ENCODE measurements at places on chromosomes 13 and 19. TPM values are rescaled to one million over a fixed set of nuclear protein-coding genes. Genes with fewer than 3 reads are reported as not detected.

DNA sequence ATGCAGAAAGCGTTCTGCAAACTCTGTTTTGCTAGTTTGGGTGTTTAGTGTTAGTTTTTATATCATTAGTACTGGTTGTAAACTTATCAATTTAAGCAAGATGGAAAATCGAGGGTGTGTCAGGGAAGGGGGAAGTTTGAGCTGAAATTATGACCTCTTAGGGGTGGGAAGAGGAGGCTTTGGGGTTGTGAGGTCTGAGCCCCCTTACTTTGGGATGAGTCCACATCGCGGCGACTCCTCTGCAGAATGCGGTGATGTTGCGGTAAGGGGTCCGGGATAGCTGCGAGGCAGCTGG is 743 bp upstream of the NDUFS7 start:
- H3K27ac ChIP-seq, result no peak overlapping the region
- no peak for DNase-seq
- no peak overlapping the region for H3K4me3 ChIP-seq
- peaks cover 3% of the 10 kb centered on the region for H3K4me1 ChIP-seq

- H3K27ac ChIP-seq, result no peak overlapping the region
- H3K27me3 ChIP-seq, result peaks cover 5% of the 10 kb centered on the region
- H3K4me1 ChIP-seq, result no peaks in the 10 kb centered on the region
- no peak for DNase-seq
Observed at GRCh38 chr19:40217027-40217810, 965 bp downstream of the TTC9B start.

DNA sequence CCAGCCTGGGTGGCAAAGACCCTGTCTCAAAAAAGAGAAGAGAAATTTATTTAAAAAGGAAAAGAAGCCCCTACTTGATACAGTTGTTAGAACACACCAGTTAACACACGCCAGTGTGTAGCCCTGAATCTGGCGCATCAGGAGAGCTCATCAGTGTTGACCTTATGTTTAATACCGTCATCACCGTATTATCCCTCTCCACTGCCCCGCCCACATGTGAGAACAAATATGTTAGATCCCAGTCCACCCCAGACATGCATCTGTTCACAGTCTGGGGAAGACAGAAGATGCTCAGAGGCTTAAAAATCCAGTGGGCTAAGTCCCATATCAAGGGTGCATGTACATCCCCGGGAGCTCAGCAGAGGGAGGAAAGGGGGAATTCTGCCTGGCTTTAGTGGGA is 155.2 kb downstream of the DPF1 start:
- no peak overlapping the region for H3K4me3 ChIP-seq
- H3K36me3 ChIP-seq, result no peaks in the 10 kb centered on the region
- no peak overlapping the region for H3K27ac ChIP-seq
- DNase-seq, result no peak
- H3K4me1 ChIP-seq, result no peaks in the 10 kb centered on the region
- no peaks in the 10 kb centered on the region for H3K27me3 ChIP-seq

- H3K27me3 ChIP-seq, result no peaks in the 10 kb centered on the region
- H3K4me1 ChIP-seq, result no peaks in the 10 kb centered on the region
- H3K27ac ChIP-seq, result no peak overlapping the region
- no peaks in the 10 kb centered on the region for H3K36me3 ChIP-seq
Observed at GRCh38 chr13:23715762-23716235, 145.6 kb downstream of the TNFRSF19 start.

GRCh38 chr13:103852036-103852435 is 785.8 kb upstream of the SLC10A2 start:
- H3K36me3 ChIP-seq, result no peaks in the 10 kb centered on the region
- H3K27ac ChIP-seq, result no peak overlapping the region
- H3K27me3 ChIP-seq, result peaks cover 2% of the 10 kb centered on the region
- no peak for DNase-seq
- H3K4me1 ChIP-seq, result no peaks in the 10 kb centered on the region
- H3K4me3 ChIP-seq, result no peak overlapping the region

DNA sequence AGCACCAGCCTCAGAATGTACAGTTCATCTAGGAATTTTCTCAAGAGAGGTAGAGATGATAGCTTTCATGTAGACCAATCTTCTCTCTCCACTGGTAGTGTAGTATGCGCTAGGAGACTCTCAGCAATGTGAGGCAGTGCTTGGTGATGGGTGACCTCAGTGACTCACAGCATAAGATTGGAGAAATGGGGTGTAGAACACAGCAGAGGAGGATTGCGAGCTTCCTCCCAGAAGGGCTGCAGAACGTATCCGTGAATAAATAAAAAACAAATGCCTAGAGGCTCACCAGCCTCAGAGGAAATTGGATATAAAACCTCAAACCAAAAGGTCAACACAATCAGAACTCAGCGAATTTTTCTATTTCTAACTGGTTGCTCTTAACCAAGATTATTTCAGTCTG is 182.9 kb upstream of the RXFP2 start:
- no peaks in the 10 kb centered on the region for H3K36me3 ChIP-seq
- H3K4me1 ChIP-seq, result no peaks in the 10 kb centered on the region
- no peak overlapping the region for H3K27ac ChIP-seq
- no peaks in the 10 kb centered on the region for H3K27me3 ChIP-seq

GRCh38 chr19:11373166-11373884 is 1.1 kb upstream of the SWSAP1 start:
- no peak for DNase-seq
- peaks cover 12% of the 10 kb centered on the region for H3K4me1 ChIP-seq
- no peak overlapping the region for H3K27ac ChIP-seq
- no peaks in the 10 kb centered on the region for H3K27me3 ChIP-seq
- H3K36me3 ChIP-seq, result no peaks in the 10 kb centered on the region

DNA sequence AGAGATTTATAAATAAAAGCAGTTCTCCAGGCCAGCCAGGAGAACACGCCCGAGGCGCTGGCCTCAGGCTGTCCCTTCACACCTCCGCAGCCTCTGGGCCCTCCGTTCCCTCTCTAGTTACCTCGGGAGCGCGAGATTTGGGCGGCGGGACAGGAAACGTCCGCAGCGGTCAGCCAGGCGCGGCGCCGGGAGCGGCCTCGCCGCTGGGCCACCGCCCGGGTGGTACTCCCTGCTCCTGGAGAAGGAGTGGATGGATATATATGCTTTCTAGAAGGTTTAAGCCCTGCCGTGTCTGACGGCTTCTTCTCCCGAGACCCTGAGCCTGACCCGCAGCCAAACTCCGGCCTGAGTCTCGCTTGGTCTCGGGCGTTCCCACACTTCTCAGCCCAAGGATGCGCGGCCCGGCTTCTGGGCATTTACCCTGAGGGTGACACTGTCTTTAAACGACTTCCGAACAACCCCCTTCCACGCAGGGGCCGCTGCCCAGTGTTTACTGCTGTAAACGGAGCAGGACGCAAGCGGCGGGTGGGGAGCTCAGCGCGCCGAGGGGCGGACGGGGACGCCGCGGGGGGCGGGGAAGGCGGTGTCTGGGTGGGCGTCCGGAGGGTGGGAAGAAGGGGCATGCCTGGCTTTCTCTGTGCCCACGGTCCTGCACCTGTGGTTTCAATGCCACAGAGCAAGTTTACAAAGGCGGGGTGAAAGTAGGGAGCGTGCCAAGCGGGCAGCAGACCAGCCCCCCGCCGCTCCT is 2.0 kb upstream of the ZIC2 start:
- peak; percentile 20 for DNase-seq
- H3K27me3 ChIP-seq, result peaks cover 3% of the 10 kb centered on the region
- no peaks in the 10 kb centered on the region for H3K36me3 ChIP-seq
- peaks cover 13% of the 10 kb centered on the region for H3K4me1 ChIP-seq

GRCh38 chr13:26872525-26873385 is 112.2 kb upstream of the GPR12 start:
- no peak overlapping the region for H3K27ac ChIP-seq
- no peak overlapping the region for H3K4me3 ChIP-seq
- no peaks in the 10 kb centered on the region for H3K27me3 ChIP-seq
- DNase-seq, result no peak
- no peaks in the 10 kb centered on the region for H3K36me3 ChIP-seq

SPRED3 gene
- 0.84 TPM for total RNA-seq

ADGRE3 gene
- total RNA-seq, result not detected

All from ovary (tissue), 10 donors.